Ureter (tissue), 1 donor: ENCODE measurements at places on chromosomes 6 and 20. TPM values are rescaled to one million over a fixed set of nuclear protein-coding genes. Genes with fewer than 3 reads are reported as not detected.

The CARMIL1 gene
- total RNA-seq, result 28.4 TPM

- no peak for DNase-seq
These were observed 191.2 kb upstream of the GMDS start for GRCh38 chr6:2436410-2437154.

- peak; percentile 70 for DNase-seq
These were observed 7.1 kb downstream of the RBM38 start for GRCh38 chr20:57398231-57398821.

The SLC22A16 gene
- total RNA-seq, result not detected

DNA sequence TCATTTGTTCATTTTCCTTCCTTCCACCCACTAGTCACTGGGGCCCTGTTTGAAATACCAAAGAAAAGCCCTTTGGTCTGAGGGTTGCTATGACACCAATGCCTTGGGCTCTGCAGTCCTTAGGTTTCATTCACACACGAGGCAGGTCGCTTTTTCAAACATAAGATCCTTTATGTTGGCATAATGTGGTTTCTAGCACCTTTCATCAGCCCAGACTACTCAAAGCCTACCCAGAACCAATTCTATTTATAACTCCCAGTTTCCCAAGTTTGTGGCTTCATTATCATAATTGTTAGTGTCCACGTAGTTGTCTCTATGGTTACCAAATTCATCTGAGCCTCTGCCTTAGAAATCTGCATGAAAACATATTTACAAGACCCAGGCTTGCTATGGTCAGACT lies 6.6 kb upstream of the TP53RK start:
- DNase-seq, result no peak

The BMP7 gene
- total RNA-seq, result 32.0 TPM

DNA sequence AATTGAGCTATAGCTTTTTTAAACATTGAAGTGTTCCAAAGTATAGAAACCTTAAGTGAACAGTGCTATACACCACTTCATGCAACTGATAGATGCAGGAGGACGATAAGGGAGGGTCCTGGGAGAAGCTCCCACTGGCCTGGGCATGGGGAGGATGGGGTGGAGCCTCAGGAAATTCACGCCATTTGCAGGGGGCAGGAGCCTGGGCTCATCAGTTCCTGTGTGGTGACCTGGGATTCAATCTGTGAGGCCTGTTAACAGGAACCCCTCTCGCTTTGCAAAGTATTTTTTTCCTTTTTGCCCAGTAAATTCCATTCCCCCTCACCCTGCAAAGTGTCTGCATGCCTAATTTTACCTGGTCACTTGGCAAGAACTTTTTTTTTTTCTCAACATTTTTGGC lies 11.0 kb upstream of the ASCC3 start:
- no peak for DNase-seq

DNA sequence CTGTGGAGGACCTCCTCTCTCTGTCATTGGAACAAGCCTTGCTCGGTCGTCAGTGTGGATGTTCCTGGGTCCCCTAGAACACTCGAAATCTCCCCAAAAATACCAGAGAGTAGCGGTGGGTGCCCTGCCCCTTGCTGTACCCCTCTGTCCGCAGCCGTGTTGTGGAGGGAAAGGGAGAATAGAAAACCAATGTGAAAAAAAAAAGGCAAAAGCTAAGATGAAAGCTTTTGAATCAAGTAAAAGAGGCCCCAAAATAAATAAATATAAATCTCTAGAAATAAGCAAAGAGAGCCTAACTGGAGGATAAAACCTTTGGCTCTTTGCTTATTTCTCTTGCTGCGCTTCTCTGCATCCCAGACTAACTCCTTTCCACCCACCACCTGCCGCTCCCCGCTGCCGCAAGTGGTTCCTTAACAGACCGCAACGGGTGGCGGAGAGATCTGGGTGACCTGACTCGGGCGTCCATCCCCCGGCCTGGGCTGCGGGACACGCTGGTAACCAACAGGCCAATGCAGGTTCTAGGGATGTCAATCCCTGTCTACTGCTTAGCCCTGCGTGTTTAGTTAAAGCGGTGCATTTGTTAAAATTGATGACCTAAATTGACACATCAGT lies 110.0 kb downstream of the GPX5 start:
- no peak for DNase-seq

The SPATA25 gene
- total RNA-seq, result 8.6 TPM

- no peak for DNase-seq
These were observed 101.6 kb downstream of the DST start for GRCh38 chr6:56541030-56541600.

DNA sequence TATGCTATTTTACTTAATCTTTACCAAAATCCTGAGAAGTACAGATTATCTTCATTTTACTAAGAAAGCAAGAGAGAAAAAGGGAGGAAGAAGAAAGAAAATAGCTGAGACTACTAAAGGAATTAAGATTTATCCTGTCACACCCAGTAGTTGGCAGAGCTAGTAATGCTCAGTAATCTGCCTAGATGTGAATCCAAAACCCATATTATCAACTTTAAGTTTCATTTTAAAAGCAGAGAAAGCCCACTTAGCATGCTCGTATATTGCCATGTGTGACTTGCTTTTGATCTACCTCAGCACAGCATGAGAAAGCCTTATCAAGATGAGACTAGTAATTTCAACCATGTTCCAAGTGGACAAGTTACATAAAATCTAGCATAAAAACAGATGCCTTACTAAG lies 451.5 kb downstream of the TENT5A start:
- no peak for DNase-seq

The ELOVL5 gene
- total RNA-seq, result 64.5 TPM

The DEFB126 gene
- not detected for total RNA-seq

GRCh38 chr6:42877695-42878094 lies 1.7 kb upstream of the RPL7L1 start:
- no peak for DNase-seq

DNA sequence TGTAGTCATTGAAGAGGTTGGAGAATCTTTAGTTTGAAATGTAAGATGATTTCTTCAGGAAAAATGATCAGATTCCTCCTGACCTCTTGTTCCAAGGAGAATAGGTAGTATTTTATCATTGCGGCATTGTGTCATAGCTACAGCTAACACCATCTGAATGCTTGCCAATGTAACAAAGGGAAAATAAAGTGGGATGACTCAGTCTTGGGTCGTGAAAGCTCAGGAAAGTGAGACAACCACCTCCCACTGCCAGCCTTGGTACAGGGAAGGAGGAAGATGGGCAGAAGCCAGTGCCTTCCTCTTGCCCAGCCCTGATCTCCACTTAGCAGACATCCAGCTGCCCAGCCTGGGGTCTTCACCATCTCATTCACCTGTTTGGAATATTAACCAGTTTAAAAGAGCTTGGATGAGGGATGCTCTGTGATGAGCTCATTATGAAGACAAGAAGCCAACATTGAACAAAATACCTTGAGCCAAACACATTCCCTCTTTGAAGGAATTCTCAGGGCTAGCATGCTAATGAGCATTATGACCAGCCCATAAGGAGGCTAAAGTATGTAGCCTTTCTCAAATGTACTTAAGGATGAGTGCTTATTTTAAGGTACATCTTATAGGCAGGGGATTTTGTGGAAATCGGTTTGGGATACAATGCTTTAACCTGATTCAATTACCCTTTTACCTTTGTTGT lies 40.0 kb upstream of the APCDD1L start:
- DNase-seq, result no peak

- DNase-seq, result no peak
These were observed 9.9 kb downstream of the MAP3K4 start for GRCh38 chr6:161001421-161001820.

The RIPOR2 gene
- 12.1 TPM for total RNA-seq

GRCh38 chr6:146304181-146304580 lies 239.5 kb upstream of the RAB32 start:
- no peak for DNase-seq

The SIRPD gene
- total RNA-seq, result not detected

The CRIP3 gene
- 1.5 TPM for total RNA-seq

The DLL1 gene
- total RNA-seq, result 16.1 TPM

DNA sequence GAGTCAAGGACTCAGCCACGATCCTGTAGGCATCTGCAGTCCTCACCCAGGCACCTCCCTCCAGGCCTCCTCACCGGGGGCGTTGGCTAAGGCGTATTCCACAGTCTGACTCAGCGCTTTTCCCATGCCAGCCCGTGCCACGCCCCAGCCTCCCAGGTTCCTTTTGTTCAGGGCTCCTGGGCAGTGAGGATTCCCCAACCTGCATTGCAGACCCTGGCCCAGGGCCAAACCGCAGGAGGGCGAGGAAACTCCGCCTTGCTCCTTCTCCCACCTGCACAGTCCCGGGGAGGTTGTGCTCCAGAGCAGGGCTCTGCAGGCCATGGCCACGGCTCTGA lies 202.8 kb upstream of the CST7 start:
- peak; percentile 71 for DNase-seq

GRCh38 chr20:35006531-35006971 lies 50.9 kb downstream of the MYH7B start:
- DNase-seq, result no peak

- DNase-seq, result no peak
These were observed 471.5 kb downstream of the CD109 start for GRCh38 chr6:74167511-74167910.
